ENCODE measurements at places on chromosomes 16 and 17.

GRCh38 chr17:44331249-44331760 lies 6.7 kb upstream of the SLC25A39 start:
- no peaks in the 10 kb centered on the region for H3K36me3 ChIP-seq
- H3K27ac ChIP-seq = no peak overlapping the region
- peaks cover 12% of the 10 kb centered on the region for H3K27me3 ChIP-seq
- DNase-seq = peak; percentile 56

DNA sequence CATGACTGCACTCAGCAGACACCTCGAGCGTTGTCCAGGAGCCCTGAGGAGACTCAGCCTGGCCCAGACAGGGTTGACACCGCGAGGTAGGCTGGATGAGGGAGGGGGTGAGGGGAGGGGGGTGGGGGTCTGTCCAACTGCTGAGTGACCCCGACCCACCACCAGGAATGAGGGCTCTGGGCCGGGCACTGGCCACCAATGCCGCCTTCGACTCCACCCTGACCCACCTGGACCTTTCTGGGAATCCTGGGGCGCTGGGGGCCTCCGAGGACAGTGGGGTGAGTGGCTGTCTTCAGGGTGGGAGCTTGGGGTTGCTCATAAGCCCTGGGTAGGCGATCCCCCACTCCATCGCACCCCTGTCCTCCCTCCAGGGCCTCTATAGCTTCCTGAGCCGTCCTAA lies 2.7 kb downstream of the CARMIL2 start:
- no peaks in the 10 kb centered on the region for H3K27me3 ChIP-seq
- H3K36me3 ChIP-seq = peaks cover 13% of the 10 kb centered on the region
- no peak overlapping the region for H3K4me3 ChIP-seq
- H3K4me1 ChIP-seq = no peaks in the 10 kb centered on the region

GRCh38 chr16:53766304-53767016 lies 62.5 kb downstream of the FTO start:
- H3K36me3 ChIP-seq = no peaks in the 10 kb centered on the region
- no peak overlapping the region for H3K27ac ChIP-seq
- DNase-seq = no peak
- H3K4me3 ChIP-seq = no peak overlapping the region

- no peaks in the 10 kb centered on the region for H3K36me3 ChIP-seq
- DNase-seq = no peak
- H3K27ac ChIP-seq = no peak overlapping the region
Observed at GRCh38 chr16:58046054-58046881, 20.7 kb downstream of the MMP15 start.

GRCh38 chr17:8162233-8162996 lies at the start of gene VAMP2:
VAMP2 (minus strand) TSS chr17:8162948; CDS start chr17:8162879, 69 bp downstream.
- peaks cover 80% of the 10 kb centered on the region for H3K4me1 ChIP-seq
- peak; percentile 94 for DNase-seq
- peak within 1 kb of the TSS; percentile 81 for H3K4me3 ChIP-seq
- H3K27ac ChIP-seq = peak within 1 kb of the TSS; percentile 99
- H3K36me3 ChIP-seq = peaks cover 9% of the 10 kb centered on the region
- H3K27me3 ChIP-seq = no peaks in the 10 kb centered on the region

- no peak for DNase-seq
- H3K4me1 ChIP-seq = peaks cover 30% of the 10 kb centered on the region
- no peak overlapping the region for H3K27ac ChIP-seq
- peaks cover 33% of the 10 kb centered on the region for H3K27me3 ChIP-seq
Observed at GRCh38 chr16:56195151-56195550, 3.9 kb downstream of the GNAO1 start.

DNA sequence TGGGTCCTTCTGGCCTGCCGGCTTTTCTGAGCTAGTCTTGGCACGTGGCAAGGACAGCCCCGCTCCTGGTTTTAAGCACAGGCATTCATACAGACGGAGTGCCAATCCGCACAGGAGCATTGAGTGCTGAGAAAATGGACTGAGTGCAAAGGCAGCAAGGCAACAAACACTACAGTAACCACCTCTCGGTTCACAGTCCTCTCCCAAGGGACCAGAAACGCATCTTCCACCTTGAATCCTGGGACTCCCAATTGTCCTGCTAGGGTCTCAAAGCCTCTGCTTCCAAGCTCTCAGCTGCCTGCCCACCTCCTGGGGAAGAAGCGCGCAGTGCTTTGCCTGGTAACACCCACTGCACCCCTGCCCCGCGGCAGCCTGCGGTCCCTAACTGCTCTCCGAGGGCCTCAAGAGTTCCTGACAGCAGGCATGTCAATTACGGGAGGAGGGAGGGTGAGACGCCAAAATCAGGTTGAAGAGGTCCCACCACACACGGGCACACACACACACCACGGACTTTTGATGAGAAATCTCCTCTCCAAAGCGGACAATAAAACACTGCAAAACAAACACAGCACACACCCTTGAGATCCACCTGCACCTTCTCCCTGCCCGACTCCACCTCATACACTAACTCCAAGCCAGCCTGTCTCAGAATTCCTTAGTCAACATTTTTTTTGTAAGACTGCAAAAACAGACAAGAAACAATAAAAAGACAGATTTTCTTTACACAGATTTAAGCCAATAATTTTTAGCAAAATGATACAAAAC lies 15.0 kb downstream of the SLC16A3 start:
- H3K36me3 ChIP-seq = peaks cover 68% of the 10 kb centered on the region
- no peaks in the 10 kb centered on the region for H3K27me3 ChIP-seq
- peaks cover 25% of the 10 kb centered on the region for H3K4me1 ChIP-seq
- no peak overlapping the region for H3K4me3 ChIP-seq
- no peak for DNase-seq

DNA sequence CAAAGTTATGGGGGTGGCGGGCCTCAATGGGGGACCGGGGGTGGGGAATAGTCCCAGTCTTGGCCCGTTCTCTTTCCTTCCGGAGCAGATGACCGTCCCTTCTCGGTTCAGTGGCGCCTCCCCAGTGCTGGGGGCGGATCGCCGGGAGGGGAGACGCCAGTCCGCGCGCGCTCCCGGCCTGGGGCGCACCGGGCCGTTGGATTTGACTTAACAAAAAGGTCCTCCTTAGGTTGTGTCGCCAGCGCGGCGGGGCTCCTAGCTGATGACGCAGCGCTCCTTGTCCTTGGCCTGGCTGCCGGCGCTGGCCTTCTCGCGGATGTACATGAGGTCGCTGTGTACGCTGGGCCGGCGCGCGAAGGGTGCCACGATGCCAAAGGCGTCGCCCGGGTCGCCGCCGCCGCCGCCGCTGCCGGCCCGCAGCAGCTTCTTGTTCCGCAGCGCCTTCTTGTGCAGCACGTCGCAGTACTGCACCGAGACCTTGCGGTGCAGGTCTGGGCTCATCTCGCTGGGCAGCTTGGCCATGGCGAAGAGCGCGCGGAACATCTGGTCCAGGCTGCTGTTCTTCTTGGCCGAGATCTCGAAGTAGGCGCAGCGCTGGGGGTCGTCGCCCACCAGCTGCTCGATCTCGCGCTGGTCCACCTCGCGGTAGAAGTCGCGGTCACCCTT lies 1.2 kb downstream of the RASD1 start:
- peaks cover 28% of the 10 kb centered on the region for H3K4me1 ChIP-seq
- H3K4me3 ChIP-seq = peak overlapping the region; percentile 71
- H3K27me3 ChIP-seq = peaks cover 45% of the 10 kb centered on the region
- H3K27ac ChIP-seq = no peak overlapping the region
- DNase-seq = peak; percentile 20

Data from T-cell (primary cell).